D721Med (cell line): ENCODE measurements at places on chromosomes 4 and X.

- no peak for DNase-seq
Measured at GRCh38 chr4:5142726-5143125, 91.4 kb downstream of the STK32B start.

GRCh38 chr4:89021684-89022083 lies 35.3 kb downstream of the FAM13A start:
- DNase-seq = no peak

- DNase-seq = no peak
Measured at GRCh38 chrX:110743679-110744340, 51.8 kb downstream of the CHRDL1 start.

- DNase-seq = no peak
Measured at GRCh38 chr4:183140911-183141320, 41.9 kb downstream of the WWC2 start.

- no peak for DNase-seq
Measured at GRCh38 chrX:11446336-11446735, 153.1 kb downstream of the AMELX start.

GRCh38 chrX:149916745-149917392 lies 12.5 kb upstream of the HSFX4 start:
- no peak for DNase-seq

GRCh38 chr4:123505095-123506010 lies 108.8 kb downstream of the SPRY1 start:
- DNase-seq = no peak

GRCh38 chrX:55011294-55011693 lies 11.1 kb downstream of the APEX2 start:
- no peak for DNase-seq

- DNase-seq = no peak
Measured at GRCh38 chr4:118807659-118808058, 28.3 kb downstream of the SEC24D start.

DNA sequence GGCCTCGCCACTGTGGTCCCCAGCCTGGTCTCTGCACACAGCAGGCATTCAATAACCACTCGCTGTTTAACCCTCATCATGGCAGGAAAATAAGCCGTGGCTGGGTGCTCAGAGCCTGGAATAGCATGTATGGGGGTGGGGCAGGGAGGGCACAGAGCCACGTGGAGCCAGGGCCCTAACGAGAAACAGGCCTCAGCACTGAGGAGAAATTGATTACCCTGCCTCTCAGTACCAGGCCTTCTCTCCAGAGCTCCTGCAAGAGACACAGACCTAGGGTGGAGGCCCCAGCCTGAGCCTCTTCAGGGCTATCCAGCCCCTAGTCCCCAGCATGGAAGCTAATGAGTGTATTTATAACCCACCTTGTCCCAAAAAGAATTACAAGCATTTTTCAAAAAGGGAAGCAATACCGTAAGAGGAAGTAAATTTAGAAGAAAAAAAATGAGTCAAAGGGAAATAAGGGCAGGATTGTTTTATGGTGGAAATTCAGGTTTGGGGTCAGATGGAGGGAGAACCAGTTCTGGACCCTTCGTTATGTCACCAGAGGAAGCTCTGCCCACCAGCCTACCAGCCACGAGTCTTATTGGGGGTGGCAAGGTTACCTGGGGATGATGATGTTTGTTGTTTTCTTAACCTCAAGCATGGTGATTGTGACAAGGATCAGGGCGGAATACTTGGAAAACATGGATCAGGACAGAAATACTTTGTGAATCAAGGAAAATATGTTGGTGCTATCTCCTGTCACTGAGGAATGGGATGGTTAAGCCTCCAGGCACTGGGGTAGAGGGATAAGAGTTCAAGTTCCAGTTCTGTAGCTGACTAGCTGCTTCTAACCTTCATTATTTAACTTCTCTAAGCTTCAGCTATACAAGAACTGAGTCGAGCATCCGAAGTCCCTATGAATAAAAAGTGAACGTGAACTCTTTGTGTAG lies 101.9 kb upstream of the RBPJ start:
- DNase-seq = no peak

DNA sequence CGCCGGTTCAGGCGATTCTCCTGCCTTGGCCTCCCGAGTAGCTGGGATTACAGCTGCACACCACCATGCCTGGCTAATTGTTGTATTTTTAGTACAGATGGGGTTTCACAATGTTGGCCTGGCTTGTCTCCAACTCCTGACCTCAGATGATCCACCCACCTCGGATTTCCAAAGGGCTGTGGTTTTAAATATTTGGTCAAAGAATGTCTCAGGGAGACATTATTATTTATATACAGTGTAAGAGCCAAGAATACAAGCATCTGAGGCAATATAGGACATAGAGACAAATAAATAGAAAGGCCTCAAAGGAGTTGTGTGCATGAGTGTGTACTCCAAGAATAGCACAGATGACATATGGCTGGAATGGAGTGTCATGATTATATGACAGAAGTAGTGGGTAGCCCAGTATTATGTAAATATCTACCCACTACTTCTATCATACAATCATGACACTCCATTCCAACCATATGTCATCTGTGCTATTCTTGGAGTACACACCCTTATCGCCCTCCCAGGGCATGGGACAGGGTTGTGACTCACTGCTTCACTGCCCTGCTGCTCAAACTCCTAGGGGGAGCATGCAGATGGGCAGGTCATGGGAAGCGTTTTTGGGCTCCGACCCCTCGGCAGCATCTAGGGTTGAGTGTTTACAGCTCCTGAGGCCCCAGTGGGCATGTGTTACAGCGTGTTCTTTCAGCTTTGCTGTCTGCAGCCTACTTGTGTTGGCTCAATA lies 1649.8 kb upstream of the PCDH10 start:
- no peak for DNase-seq

GRCh38 chr4:5220028-5220427 lies 168.7 kb downstream of the STK32B start:
- DNase-seq = no peak

DNA sequence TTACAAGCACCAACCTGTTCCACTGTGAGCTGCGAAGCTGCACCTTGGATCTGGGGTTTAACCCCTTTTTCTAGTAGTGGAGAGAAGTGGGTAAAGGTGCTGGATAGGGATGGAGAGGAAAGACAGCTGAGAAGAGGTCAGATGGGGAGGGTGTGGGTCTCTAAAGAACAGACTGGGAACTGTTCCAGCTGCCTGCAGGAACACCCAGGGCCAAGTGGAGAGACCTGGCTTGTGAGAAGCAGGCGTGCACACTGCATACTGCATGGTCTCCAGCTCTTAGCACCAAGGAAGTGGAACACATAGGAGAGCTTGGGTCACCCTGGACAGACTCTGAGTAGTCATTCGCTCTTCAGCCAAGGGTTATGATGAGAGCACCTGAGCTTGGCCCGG lies 16.1 kb downstream of the BCOR start:
- DNase-seq = no peak

GRCh38 chr4:188778905-188779304 lies 639.7 kb downstream of the TRIML1 start:
- no peak for DNase-seq

GRCh38 chr4:54539500-54540029 lies 118.2 kb upstream of the KIT start:
- no peak for DNase-seq

- DNase-seq = no peak
Measured at GRCh38 chr4:184376126-184376838, 98.1 kb downstream of the IRF2 start.

DNA sequence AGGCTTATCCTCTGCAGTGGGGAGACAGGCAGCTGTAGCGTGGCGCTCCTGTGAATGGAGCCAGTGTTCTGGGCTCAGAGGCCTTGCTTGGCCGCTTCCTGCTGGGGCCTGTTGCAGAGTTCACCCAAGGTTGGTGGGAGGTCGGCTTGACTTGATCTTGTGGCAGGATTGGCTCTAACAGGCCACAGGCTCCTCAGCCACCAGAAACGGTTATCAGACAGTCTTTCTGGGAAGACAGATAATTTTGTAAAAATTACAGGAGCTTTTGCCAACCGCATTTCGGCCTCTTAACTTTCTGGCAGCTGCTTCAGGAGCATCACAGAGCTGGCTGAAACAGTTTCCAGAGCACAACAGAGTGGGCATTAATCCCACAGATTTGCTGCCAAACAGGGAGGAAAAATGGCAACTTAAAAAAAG lies 66.4 kb downstream of the DIPK2B start:
- DNase-seq = no peak

DNA sequence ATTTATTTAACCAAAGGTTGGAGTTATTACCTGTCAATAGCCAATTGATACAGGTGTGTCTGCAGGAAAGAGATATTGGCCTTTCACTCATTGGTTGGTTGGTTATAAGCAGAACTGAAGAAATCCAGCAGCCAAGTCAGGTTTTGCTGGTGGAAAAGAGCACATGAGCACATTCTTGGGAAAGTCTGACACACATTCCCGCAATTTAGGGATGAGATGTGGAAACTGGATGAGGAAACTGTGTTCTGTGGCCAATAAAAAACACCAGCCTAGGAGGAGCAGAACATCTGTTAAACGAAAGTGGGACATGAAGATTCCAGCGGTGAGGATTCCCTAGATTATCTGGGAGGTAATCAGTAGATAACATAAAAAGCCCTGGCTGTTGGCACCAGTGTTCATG lies 567.4 kb upstream of the CPEB2 start:
- DNase-seq = no peak

DNA sequence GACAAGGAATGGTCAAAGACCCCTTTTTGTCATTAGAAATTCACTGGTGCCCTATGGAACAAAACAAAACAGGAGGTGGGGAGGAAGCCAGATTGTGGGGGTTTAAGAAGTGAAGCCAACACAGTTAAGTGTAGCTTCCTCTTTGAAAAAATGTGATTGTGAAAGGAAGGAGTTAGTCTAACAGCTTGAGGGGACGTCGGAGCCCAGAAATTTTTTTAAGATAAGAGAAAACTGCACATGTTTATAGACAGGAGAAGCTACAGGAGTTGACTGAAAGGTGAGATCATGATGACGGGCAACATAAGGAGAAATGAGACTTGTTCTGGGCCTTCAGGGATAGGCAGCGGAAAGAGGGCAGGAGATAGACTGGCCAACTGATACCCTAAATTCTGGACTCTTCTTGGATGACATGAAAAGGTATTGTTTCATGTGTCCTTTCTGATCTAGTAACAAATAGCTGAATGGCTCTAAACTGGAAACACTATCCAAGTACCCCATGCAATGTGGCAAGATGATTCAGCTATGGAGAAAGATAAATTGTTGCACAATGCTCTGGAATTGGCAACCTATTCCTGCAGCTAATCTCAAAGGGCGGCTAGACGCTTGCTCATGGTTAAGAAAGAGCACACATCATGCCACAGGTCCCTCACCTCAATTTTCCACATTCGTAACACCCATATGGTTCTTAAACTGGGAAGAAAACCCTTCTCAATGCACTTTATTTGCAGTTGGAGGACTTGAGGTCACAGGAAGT lies 3.7 kb upstream of the HDAC8 start:
- DNase-seq = no peak

GRCh38 chrX:21674430-21675186 lies 16.5 kb upstream of the KLHL34 start:
- no peak for DNase-seq

DNA sequence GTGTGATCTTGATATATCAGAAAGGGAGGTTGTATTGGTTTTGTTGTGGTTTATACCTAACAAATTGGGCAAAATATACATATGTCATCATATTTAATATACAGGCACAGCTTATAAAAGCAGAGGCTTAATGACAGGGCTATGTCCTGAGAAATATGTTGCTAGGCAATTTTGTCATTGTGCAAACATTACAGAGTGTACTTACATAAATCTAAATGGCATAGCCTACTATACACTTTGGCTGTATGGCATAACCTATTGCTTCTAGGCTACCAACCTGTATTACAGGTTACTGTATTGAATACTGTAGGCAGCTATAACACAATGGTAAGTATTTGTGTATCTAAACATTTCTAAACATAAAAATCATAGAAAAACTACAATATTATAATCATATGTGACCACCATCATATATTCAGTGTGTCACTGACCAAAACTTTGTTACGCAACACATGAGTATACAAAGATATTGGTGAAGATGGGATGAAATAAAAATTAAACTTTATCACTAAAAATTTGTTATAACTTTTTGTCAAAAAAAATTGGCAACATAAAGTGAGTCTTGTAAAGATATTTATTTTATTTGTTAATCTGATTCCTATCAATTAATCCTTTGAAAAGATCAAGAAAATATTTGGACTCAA lies 414.0 kb upstream of the HS3ST1 start:
- no peak for DNase-seq

DNA sequence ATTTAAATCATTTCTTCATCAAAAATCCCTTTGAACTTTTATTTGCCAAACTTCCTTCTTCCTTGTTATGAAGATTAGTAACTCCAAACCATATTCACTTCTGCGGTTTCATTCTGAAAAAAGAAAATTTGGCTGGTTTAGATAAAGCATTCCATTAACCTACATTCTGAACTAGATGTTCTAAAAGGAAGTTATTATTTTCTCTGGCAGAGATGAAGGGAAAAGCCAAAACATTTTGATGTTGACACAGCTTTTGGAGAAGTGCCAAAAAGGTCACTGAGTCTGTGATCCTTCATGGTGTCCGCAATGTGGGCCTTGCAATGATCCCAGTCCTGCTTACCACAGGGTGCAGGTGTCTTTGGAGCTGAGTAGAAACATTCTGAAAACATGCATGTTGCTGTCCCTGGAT lies 36.0 kb downstream of the CXCL8 start:
- no peak for DNase-seq

DNA sequence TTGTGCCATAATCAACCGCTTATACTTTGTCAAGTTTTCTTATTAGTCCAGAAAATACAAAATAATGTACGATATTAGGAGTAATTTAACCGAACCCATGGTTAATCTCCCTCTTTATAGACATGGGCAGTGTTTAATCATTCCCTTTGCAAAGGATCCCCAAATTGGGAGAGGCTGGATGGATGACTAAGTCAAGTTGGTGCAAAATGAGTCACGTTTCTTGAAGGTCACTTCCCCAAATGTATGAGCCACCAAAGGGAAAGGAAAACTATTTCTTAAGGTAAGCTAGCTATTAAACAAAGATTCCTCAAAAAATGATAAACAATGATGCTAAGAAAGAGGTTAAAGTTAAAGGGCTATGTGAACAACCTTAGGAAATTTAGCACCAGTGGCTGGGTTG lies 17.5 kb downstream of the MAML3 start:
- no peak for DNase-seq

DNA sequence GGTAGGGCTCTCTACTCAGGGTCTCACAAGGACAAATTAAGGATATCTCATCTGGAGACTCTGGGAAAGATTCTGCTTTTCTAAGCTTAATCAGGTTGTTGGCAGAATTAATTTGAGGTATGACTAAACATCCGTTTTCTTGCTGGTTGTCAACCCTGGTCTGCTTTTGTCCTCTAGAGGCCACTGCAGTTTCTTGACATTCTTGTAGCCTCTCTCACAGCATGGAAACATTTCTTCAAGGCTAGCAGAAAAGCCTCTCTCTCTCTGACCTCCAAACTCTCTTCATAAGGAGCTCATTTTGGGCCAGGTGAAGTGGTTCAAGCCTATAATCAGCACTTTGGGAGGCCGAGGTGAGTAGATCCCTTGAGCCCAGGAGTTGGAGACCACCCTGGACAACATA lies 749.5 kb upstream of the PCDH7 start:
- no peak for DNase-seq

GRCh38 chr4:148998719-148999118 lies 556.5 kb upstream of the NR3C2 start:
- DNase-seq = no peak

GRCh38 chrX:66074920-66075879 lies 35.3 kb upstream of the VSIG4 start:
- DNase-seq = no peak
